Heart left ventricle (tissue), 16 donors: ENCODE measurements at places on chromosomes 12 and 14. TPM values are rescaled to one million over a fixed set of nuclear protein-coding genes. Genes with fewer than 3 reads are reported as not detected.

- no peaks in the 10 kb centered on the region for H3K27me3 ChIP-seq
- H3K4me1 ChIP-seq = peaks cover 7% of the 10 kb centered on the region
- H3K27ac ChIP-seq = no peak overlapping the region
- DNase-seq = no peak
Observed at GRCh38 chr14:63712123-63712522, 15.7 kb downstream of the SGPP1 start.

- H3K27ac ChIP-seq = peak overlapping the region; percentile 87
- peak; percentile 36 for DNase-seq
- peaks cover 31% of the 10 kb centered on the region for H3K36me3 ChIP-seq
- H3K27me3 ChIP-seq = no peaks in the 10 kb centered on the region
- H3K4me1 ChIP-seq = peaks cover 13% of the 10 kb centered on the region
Observed at GRCh38 chr12:6828781-6829535, 751 bp downstream of the P3H3 start.

DNA sequence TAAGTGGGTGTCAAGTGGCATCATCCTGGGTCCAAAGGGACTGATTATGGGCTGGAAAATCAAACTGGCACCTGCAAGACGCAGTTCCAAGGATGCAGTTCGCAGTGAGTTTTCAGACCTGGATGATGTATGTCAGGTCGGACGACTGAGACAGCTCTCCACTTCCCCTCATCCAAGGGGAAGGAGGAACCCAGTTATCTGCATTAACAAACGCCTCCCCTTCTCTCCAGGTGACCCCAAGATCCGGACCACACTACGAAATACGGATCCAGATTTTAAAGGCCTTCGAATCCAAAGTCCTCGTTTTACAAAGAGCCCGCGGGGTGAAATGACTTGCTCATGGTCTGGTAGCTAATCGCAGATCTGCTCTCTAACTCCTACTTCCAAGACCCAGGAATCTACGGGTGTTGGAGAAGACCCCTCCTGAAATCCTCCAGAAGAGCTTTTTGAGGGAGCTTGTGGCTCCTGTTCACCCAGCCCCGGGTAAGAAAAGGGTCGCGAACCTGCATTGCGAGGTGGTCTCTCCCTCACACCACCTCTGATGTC, 460 bp upstream of the SYNE2 start:
- H3K36me3 ChIP-seq = no peaks in the 10 kb centered on the region
- DNase-seq = no peak
- peak overlapping the region; percentile 87 for H3K4me3 ChIP-seq
- H3K27ac ChIP-seq = peak overlapping the region; percentile 89
- no peaks in the 10 kb centered on the region for H3K27me3 ChIP-seq

DNA sequence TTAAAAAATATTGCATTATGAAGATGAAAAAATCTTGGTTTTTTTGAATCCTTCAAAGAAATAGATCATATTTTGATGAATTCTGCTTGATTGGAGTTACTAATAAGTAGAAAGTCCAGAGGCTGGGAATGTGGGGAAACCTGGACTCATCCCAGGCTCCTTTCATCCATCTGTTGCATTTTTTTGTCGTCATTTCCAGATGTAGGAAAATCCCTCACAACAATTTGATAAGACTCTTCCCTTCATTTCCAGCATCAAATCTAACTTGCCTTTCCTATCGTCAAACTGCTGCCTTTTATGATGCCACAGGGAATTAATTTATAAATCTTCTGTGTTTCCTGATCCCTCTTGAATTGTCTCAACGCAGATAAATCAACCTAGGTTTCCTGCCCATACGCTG, 211.6 kb downstream of the FBXL14 start:
- no peak for DNase-seq
- H3K27ac ChIP-seq = no peak overlapping the region
- H3K4me1 ChIP-seq = no peaks in the 10 kb centered on the region
- no peak overlapping the region for H3K4me3 ChIP-seq
- H3K27me3 ChIP-seq = no peaks in the 10 kb centered on the region

DNA sequence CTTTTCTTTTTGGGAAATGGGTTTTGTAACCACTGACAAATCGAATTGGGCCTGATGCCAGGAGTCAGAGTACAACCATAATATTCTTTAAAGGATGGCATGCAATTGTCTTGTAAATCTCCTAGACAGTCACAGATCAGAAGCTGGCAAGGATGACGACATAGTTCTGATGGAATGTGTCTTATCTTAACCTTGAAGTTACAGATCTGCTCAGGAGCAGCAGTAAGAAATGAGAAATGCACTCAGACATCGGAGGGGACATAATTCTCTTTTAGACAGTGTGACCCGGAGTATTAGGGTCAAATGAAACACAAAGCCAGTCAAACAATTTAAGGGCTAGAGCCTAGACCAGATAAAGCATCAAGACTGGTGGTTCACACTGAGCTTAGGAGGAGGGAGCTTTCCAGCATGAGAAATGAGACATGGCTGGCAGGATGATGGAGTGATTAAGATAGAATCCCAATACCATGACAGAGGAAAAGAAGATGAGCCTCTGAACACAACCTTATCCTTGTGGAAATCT, 17.5 kb downstream of the CBX5 start:
- no peaks in the 10 kb centered on the region for H3K27me3 ChIP-seq
- peaks cover 55% of the 10 kb centered on the region for H3K4me1 ChIP-seq

- no peak for DNase-seq
- H3K4me3 ChIP-seq = no peak overlapping the region
Observed at GRCh38 chr12:123134826-123135225, 16.1 kb downstream of the PITPNM2 start.

DNA sequence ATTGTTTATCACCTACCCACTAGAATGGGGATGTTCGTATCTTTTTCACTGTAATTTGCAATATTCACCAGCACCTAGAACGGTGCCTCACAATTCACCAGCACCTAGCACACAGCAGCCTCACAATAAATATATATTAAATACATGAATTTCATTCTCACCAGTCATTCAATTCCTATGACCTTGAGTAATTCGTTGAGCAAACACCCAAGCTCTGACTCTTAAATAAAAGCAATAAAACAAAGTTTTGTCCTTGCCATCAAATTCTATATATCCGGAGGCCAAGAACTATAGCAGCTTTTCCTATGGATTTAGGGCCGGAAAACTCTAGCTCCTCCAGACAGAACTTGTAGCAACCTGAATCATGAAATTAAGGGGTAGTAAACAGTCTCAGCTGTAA, 981 bp downstream of the VTI1B start:
- no peak for DNase-seq
- H3K27ac ChIP-seq = no peak overlapping the region
- peak overlapping the region; percentile 92 for H3K4me3 ChIP-seq
- no peaks in the 10 kb centered on the region for H3K27me3 ChIP-seq
- H3K36me3 ChIP-seq = peaks cover 11% of the 10 kb centered on the region

DNA sequence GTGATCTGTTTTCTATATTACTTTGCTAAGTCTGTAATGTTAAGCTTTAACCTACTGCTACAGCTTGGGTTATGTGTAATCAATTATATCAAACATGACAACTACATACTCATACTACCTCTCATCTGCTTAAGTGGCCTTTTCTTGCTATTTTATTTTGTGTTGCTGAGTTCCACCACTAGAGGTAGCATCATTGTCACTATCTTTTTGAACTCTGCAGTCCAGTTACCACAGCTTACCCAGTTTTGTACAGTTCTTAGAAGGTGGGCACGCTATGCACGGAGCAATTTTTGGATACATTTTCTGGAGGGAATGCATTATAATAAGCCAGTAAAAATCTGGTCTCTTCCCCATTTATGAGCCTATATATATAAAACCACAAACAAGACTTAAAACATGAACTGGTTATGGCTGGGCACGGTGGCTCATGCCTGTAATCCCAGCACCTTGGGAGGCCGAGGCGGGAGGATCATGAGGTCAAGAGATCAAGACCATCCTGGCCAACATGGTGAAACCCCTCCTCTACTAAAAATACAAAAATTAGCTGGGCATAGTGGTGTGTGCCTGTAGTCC, 48.5 kb downstream of the SAV1 start:
- H3K27me3 ChIP-seq = no peaks in the 10 kb centered on the region
- H3K36me3 ChIP-seq = no peaks in the 10 kb centered on the region
- H3K27ac ChIP-seq = no peak overlapping the region

ARID4A gene
- polyA plus RNA-seq = 11.7 TPM

LGR5 gene
- polyA plus RNA-seq = 0.03 TPM

SSPN gene
- polyA plus RNA-seq = 7.5 TPM

ULK1 gene
- 24.7 TPM for polyA plus RNA-seq

SMCO2 gene
- polyA plus RNA-seq = not detected

KLRF1 gene
- polyA plus RNA-seq = 0.76 TPM

CLEC1B gene
- polyA plus RNA-seq = not detected

IGF1 gene
- 3.9 TPM for polyA plus RNA-seq
